ENCODE measurements at places on chromosomes 2 and 18. TPM values are rescaled to one million over a fixed set of nuclear protein-coding genes. Genes with fewer than 3 reads are reported as not detected.

Gene ITGB1BP1
- total RNA-seq = 55.1 TPM

DNA sequence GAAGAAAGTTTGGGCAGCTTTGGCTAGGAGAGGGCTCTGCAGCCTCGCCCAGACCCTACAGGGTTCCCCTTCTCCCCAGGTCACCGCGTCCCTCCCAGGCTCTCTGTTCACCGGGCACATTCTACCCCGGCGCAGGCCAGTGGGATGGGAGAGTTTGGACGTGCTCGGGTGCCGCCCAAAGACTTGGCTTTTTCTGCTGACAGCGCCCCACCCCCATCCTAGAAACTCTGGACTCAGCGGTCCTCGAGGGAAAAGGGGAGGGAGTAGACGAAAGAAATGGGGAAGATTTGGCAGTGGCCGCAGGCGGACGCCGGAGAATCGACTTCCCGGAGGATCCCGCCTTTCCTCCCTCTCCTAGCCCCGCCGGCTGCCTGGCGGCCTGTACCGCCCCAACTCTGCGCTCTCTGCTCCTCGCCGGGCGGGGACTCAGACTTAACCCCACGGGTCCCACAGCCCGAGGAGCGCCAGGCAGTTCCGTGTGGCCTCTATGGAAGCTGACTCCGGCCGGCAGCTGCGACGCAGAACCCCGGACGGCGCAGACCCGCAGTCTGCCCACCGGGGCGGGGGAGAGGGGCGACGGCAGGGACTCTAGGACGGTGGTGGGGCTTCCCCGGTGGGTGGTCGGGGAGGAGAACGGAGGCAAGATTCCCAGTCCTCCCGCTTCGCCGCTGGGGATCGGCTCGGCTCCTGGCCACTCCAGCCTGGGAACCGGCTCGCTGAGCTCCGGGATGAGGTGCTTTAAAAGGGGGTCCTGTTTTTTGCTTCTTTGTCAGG, 863 bp upstream of the SIX2 start:
- no peak for DNase-seq

GRCh38 chr2:48749291-48750127, 6.0 kb downstream of the LHCGR start:
- no peak for DNase-seq

DNA sequence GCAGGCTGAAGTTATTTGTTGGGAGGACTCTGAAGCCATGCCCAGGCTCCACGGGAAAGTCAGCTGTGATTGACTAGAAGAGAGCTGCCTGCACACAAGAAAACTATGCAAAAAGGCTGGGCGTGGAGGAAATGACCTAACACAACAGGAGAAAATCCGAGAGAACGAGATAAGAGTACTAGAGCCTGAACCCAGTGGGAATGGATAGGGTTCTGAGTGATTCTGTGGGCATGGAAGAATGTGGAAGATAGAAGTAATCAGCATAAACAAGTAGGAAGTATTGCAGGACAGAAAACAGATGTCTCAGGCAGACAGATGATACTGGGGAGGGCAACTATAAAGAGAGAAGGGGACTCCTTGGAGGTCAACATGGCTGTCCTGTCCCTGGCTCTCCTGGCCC, 12.1 kb upstream of the COPS8 start:
- DNase-seq = no peak

Measured in CD4-positive, alpha-beta memory T cell (primary cell).